ENCODE measurements at places on chromosomes 5 and 9.

- DNase-seq = no peak
Observed at GRCh38 chr5:55234121-55234700, 803 bp upstream of the CCNO start.

GRCh38 chr5:178554311-178554710, 35.9 kb downstream of the COL23A1 start:
- DNase-seq = no peak

DNA sequence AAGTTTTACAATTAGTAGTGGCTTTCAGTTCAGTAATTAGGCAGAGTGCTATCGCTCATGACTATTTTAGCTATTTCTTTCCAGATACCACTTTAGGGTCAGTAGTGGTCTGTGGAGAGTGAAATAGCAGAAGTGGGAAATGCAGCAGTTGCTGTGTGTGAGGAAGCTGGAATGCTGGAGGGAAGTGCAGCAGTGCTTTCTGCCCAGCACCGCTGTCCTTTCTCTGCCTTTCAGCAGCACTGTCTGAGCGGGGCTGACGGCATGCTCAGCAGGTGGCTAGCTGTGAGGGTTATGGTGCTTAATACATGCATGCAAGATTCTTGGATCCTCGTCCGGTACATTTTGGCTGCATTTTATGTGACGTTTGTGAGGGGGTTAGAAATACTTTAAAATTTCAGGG, 213.9 kb downstream of the PBX3 start:
- DNase-seq = no peak

- DNase-seq = peak; percentile 79
Observed at GRCh38 chr5:172113036-172113435, 75.0 kb downstream of the STK10 start.

DNA sequence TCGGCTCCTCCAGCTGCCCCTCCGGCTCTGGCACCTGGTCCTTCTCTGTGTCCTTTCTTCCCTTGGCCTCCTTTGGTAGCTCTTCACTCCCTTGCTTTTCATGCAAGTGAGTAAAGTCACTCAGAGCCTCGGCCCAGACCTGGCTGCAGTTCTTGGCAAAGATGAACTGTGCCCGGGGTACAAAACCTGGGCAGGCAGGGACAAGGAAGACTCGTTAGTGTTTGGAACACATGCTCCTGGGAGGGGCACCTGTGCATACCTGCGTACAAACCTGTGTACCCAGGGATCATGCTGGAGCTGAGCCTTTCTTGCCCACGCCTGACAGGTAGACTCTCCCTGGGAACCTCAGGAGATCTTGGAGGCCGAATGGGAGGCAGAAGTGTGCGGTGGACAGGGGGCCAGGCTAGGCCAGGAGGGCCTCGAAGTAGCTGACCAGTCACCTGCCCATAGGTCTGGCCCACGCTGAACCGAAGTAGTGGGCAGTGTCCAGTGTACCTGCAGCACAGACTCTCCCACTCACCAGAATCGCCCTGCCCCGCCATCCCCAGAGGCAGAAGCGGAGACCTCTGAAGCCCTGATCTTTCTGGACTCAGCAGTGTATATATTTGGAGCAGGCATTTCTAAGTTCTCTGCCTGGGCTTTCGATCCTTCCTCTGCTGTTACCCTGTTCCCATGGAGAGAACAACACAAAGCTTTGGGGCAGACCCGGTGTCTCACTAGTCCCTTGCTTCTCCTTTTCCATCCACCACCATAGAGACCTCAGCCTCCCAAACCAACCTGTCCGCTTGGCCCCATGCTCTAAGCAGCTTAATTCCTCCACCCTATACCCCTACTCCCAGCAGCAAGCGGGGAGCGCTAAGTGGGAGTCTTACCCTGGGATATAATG, 41.9 kb upstream of the TESK1 start:
- DNase-seq = no peak

DNA sequence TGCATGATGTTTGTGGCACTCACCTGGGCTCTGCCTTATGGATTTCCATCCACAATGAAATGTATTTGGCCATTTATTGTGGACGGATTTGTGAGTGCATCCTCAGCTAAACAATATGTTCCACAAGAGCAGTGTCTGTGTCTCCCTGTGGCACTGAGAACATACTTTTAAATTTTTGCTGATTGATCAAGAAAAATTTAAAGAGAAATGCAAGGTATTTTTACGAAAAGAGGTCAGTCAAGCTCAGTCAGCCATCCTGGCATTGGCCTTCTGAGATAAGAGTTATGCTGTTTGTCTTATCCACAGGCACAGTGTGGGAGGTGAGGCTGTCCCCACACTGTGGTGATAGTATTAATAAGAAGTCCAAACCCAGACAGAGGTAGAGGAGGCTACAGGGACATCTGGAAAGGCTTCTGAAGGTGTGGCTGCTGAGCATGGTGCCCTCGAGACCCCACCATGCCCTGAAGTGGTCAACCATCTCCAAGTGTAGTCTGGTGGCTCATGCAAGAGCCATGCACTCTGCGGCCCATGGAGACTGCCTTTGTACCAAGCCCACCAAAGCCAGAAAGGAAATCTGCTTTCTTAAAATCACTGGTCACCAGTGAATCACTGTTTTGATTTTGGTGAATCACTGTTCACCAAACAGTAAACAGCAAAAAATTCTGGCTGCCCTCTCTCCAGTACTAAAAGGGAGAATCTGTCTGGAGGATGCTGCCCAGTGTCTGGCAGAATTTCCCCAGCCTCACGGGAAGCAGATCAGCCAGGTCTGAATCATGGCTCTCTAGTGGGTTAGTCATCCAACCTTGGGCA, 28.8 kb downstream of the SPOCK1 start:
- no peak for DNase-seq

DNA sequence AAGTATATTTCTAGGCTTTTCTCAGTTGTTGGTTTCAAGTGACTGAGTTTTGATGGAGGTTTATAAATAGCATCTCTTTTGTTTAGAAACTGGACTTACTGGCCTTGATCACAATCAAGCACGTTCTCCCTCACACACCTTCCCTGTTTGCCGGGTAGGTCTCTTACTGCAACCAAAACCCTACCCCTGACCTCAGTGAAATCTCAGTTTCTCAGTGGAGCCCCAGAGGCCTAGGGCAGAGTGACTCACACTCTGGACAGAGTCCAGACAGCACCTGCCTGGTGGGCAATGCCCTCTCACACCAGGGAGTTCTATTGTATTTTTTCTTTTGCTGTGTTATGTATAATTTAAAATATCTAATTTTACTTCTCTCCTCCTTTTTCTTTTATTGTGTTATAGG, 48.4 kb upstream of the EPB41L4B start:
- no peak for DNase-seq

GRCh38 chr5:28014779-28015178, 976.4 kb upstream of the CDH9 start:
- no peak for DNase-seq

DNA sequence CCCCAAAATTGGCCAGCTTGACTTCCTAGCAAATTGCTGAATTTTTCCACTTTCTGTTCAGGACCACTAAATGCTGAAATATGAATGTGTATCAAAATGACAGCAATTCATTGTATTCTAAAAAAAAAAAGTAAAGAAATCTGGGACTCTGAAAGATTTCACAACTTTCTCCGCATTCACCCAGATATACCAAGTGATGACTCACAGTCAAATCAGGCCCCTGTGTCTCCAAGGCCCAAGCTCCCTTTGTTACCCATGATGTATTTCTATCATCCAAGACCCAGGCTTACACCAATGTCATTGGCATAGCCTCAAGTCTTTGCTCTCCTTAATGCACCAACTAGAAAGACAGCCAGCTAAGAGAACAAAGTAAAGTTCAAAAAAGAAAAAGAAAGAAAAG, 493.9 kb downstream of the NTRK2 start:
- no peak for DNase-seq

DNA sequence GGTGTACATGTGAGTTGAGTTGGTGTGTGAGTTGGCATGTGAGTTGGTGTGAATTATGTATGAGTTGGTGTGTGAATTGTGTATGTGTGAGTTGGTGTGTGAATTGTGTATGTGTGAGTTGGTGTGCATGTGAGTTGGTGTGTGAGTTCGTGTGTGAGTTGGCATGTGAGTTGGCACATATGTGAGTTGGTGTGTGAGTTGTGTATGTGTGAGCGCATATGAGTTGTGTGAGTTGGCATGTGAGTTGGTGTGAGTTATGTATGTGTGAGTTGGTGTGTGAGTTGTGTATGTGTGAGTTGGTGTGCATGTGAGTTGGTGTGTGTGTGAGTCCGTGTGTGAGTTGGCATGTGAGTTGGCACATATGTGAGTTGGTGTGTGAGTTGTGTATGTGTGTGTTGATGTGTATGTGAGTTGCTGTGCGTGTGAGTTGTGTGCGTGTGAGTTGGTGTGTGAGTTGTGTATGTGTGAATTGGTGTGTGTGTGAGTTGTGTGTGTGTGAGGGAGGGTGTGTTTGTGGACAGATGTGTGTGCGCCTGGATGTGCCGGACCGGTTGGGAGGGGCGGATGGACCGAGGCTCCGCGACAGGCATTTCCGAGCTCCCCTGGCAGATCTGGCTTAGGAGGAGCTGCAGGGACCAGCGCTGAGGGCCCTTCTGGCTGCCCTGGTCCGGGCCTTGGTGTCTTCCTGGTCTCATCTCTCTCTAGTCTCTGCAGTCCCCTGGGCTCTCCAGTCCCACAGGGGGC, 162.5 kb upstream of the IER5L start:
- DNase-seq = no peak

GRCh38 chr5:89036166-89036565, 153.2 kb upstream of the MEF2C start:
- DNase-seq = no peak

DNA sequence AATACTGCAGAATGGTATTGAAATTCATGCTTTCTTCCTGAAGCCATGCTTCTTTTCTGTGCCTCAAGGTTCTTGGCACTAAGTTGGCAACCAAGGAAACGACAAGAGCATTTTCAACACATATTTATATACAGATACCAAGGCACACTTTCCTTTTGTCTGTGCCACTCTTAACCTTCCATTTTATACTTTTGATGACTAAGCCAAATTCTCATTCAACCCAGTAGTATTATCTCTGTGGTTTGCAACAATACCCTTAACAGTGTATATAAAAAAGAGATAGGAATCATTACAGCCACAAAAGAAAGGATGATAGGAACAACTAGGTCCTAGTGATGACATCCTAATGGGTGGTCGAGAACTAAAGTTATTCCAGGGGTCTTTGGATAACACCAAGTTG, 36.0 kb upstream of the TYRP1 start:
- no peak for DNase-seq

GRCh38 chr9:6973089-6973488, 215.3 kb downstream of the KDM4C start:
- DNase-seq = no peak

DNA sequence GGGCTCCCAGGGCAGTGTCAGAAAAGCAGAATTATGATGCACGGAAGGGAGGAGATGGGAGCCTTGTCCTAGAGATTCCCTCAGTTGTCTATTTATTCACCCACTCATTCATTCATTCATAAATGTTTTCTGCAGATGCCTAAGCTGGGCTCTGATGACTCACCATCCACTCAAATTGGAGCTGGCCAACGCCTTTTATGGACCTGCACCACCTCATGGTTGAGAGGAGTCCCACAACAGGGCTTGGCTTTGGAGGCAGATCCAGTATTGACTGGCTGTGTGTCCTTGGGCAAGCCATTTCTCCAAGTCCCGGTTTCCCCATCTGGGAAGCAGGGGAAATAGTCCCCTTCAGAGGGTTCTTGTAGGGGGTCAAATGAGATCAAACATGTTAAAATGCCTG, 227.8 kb downstream of the MELK start:
- DNase-seq = no peak

DNA sequence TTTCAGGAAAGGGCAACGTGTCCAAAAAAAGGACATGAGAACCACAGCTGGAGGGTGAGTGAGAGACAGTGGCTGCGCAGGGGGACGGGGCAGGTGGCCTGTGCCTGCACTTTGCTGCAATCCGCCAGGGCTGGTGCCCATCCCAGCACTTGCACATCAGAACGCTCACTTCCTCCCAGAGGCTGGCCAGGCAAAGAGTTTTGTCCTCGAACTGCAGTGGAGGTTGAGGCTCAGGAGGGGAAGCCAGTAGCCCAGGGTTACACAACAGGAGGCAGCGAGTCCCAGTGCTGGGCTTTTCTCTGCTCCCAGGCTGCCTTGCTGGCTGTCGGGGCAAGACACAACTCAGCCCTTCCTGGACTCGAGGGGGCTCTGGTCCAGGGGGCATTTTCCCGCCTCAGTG, 33.1 kb downstream of the CRB2 start:
- no peak for DNase-seq

DNA sequence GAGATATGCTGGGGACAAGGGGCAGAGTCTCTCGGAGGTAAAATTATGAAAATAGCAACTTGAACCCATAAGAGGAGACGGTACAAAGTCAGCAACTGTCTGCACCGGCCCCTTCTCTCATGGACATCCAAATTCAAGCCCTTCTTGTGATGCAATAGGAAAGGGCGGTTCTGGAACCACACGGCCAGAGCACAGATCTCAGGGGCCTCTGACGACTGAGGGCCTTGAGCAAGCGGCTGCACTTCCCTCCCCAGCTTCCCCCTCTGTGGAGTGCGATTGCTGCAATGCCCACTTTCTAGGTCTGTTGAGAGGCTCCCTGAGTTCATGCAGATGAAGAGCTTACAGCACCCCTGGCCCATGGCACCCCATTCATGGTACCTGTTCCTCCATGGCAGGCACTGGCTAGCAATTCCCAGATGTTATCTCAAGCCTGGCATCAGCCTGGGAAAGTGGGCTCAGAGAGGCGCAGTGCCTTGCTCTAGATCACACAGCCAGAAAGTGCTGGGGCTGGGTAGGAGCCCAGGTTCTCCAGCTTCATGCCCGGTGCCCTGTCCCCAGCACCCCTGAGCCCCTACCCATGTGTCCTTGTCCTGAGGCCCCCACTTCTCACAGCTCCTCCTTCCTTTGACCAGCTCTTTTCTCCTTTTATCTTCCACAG, 17.7 kb upstream of the CPLX2 start:
- DNase-seq = no peak

DNA sequence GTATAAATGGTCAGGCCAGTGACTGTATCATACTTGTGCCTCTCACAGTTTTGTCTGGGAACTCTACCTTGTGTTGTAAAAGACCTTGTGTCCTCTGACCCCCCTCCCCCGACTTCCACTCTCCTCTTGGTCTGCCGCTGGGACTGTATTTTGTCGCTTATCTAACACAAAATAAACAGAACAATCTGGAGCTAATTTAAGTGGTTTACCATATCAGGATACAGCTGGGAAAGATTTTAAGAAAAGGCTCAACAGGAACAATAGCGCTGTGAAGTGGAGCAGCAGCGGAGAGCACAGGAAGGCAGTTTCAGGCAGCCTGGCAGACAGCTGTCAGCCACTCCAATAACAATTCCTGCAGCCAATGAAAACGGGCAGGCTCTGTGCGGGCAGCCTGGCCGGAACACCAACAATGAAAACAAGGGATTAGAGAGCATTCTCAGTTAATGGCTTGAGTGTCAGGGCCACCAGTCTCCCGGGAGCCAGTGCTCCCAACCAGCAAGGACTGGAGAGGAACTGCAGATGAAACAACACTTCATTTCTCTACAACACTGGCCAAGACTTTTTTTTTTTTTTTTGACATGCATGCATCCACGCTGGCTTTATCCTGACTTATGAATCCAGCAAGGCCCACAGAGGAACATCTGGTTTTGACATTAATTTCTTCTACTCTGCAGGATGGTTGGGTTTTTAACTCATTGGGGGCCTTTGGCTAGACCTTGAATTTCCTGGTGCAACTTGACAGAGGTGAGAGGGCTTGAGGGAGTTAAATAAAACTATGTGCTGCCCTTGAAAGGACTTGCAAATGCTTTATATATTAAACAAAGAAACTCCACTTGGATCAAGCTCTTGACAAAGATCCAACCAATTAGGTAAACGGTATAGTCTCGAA, 76.7 kb downstream of the ARSB start:
- DNase-seq = no peak

GRCh38 chr5:175609526-175609925, 48.3 kb upstream of the HRH2 start:
- no peak for DNase-seq
